Body of pancreas (tissue), 4 donors: ENCODE measurements at places on chromosomes 6 and 20. TPM values are rescaled to one million over a fixed set of nuclear protein-coding genes. Genes with fewer than 3 reads are reported as not detected.

GRCh38 chr6:154166140-154166539 is 127.1 kb downstream of the OPRM1 start:
- DNase-seq = no peak

- DNase-seq = no peak
These were observed 14.0 kb downstream of the GCNT2 start for GRCh38 chr6:10535193-10535592.

DNA sequence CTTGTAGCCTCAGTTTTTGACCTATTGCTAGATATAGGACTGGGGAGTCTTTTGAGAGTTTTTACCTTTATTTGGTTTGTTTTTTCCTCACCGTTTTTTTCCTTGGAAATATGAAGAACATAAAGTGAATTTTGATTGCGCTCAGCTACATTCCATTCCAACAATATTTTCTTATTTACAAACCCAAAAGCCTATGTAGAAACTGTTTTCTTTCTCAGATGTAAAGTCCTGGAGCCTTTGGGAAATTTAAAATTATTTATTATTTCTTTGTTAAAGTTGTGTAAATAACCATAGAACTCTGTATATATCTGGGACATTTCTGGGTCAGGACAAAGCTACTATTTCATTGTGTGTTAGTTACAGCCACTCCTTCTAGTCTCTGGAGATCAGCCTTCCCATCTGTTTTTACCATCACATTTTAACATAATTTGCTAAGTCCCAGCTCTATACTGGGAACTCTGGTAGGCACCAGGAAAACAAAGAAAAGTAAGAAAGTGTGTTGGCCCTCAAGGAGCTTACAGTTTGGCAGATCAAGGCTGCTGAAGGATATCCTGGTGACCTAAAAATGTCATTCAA is 68.8 kb downstream of the JAG1 start:
- no peak for DNase-seq

DNA sequence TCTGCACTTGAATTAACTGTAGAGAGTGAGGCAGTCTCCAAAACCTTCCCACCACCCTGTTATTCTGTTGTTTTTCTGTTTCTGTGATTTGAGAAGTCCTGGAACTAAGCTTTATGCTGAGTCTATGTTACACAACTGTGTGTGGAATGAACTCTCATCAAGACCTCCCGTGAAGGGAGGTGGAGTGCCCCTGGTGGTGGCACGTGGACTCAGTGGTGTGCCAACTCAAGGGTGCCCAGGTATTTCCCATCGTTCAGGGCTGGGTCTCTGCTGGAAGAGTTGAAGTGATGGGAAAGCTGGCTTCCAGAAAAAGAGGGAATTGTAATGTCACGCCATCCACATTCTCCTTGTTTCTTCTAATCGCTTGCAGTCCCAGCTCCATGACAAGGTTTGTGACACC is 374.2 kb downstream of the SMOC2 start:
- no peak for DNase-seq

GRCh38 chr6:145823328-145823944 is 8.8 kb upstream of the FBXO30 start:
- DNase-seq = no peak

DNA sequence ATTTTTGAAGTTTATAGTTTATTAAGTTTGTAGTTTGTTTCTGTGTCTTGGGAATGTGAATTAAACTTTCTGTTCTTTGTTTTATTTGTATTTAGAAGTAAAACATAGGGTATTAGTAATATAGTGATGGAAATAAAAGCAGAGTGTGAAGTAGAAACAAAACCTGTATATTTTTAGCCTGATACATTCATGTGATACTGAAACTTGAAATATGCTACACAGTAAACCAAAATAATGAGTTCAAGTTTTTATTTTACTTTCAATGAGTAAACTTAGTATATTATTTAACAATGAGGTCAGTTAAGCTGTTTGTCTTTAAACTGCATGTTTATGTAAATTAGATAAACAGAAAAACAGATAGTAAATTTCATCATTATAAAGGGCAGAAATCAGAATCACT is 1592.6 kb downstream of the GRIK2 start:
- DNase-seq = no peak

- DNase-seq = no peak
These were observed 114.7 kb downstream of the ANKRD60 start for GRCh38 chr20:58113716-58114115.

GRCh38 chr6:52736145-52736544 is 27.1 kb downstream of the GSTA2 start:
- DNase-seq = no peak

GRCh38 chr6:108914235-108915022 is 66.2 kb downstream of the ARMC2 start:
- DNase-seq = peak; percentile 24

DNA sequence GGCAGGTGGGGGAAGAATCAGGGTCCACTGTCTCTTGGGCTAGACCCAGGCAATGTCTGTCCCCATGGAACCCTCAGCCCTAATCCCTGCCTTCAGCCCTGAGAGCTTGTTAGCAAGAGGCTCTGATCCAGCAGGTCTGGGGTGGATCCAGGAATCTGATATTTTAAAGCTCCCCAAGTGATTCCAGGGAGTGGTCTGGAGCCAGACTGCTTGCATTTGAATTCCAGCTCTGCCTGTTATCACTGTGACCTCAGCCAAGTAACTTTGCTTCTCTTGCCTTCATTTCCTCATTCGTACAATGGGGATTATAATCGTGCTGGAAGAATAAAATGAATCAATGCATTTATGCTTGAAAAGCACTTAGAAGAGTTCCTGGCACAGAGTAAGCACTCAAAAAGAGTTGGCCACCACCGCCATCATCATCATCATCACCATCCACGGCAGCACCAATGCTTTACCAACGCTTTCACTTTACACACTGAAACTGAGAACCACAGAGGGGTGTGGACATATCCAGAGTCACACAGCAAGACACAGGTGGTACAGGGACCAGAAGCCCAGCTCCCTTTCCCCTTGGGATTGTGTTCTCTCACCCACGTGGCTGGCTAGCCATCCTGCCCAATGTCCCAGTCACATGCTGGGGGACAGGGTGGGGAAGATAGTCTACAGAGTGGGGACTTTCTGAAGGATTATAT is 75.7 kb upstream of the RALY start:
- no peak for DNase-seq

DNA sequence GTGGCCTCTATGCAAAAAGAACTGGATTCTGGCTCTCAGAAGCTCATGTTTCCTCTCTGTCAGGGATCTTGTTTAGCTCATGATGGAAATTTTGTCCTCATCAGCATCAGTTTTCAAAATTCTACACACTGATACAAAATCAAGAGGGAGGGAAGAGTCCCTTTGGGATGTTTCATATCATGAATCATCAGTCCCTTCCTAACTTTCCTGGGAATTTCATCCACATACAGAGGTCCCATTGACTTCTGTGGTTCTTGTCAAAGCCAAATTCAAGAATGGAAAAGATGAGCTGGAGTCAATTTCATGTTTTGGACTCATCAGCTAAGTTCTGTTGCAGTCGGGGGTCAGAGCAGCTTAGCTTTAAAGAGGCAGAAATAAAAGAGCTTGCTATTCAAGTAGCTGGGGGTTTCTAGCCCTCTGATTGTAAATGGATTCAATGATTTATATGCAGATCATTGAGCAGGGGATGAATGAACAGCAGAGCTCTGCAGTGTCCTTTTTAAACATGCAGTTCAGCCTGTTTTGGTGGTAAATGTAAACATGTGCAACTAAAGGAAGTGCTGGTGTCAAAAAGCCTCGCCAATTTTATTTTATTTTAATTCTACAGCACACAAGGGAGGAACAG is 21.3 kb upstream of the TMEM14A start:
- DNase-seq = no peak

The TMEM242 gene
- total RNA-seq = 6.2 TPM

The COL20A1 gene
- not detected for total RNA-seq

The COL11A2 gene
- 0.78 TPM for total RNA-seq

The APCDD1L gene
- total RNA-seq = not detected

The HLA-B gene
- total RNA-seq = 316 TPM

The TRIM40 gene
- not detected for total RNA-seq

The SLCO4A1 gene
- 2.6 TPM for total RNA-seq
